AG08395 (cell line): ENCODE measurements at places on chromosomes 1 and 21.

DNA sequence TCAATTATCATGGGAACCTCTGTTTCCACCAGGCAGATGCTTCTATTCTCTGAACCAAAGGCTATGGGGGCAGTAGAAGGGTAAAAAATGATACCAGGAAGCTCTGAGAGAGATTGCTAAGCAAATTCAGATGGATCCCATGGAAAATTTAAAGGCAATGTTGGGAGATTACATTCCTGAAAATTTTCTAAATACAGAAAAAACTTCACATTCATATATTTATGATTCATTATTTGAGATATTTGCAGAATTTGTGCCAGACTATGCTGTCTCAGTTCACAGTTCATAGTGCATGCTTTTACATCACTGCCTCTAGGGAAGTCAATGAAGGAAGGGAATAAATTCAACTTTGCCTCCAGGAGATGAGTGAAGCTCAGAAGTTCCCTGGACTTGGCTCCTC is 57.5 kb downstream of the KCNT2 start:
- no peak for DNase-seq

GRCh38 chr1:22918644-22919043 is 54.0 kb downstream of the LACTBL1 start:
- no peak for DNase-seq

DNA sequence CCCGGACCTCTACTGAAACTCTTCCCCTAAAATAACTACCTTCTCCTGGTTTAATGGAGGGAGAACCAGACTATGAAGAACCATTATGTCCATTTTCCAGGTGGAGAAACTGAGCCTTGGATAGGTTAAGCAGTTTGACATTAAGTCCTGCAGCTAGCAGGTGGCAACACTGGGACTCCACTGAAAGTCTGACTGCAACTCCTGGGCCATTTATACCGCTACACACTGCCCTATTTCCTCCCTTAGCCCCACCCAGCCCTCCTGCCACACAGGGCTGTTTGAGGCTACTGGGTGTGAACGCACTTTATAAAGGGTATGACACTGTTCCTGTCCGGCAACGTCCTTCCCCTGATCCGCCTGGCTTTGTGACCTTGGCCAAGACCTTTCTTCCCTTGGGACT is 511 bp upstream of the INPP5B start:
- DNase-seq: no peak

GRCh38 chr1:163361123-163361934 is 39.6 kb downstream of the NUF2 start:
- no peak for DNase-seq

GRCh38 chr1:63718541-63718970 is 55.3 kb upstream of the ROR1 start:
- DNase-seq: no peak

DNA sequence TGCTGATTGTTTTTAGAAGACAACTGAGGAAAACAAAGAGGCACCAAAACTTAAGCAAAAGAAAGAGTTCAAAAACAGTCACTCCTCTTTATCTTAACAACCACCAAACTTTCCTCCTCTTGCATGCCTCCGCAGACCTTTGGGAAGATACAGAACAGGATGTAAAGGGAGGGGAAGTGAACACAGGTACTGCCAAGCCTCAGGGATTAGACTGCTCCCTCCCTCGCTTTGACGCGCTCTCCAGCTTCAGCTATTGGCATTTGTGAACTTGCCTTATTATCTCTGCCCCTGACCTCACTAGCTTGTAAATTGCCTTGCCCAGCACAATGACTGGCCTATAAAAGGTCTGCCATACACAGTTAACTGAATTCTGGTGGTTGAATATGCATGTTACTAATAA is 4.8 kb upstream of the SRP9 start:
- DNase-seq: no peak

GRCh38 chr1:225378880-225379279 is 49.0 kb downstream of the LBR start:
- peak; percentile 81 for DNase-seq
